ENCODE measurements at places on chromosomes 6 and 20.

GRCh38 chr20:4490606-4491280 lies 231.0 kb upstream of the PRND start:
- DNase-seq, result no peak

DNA sequence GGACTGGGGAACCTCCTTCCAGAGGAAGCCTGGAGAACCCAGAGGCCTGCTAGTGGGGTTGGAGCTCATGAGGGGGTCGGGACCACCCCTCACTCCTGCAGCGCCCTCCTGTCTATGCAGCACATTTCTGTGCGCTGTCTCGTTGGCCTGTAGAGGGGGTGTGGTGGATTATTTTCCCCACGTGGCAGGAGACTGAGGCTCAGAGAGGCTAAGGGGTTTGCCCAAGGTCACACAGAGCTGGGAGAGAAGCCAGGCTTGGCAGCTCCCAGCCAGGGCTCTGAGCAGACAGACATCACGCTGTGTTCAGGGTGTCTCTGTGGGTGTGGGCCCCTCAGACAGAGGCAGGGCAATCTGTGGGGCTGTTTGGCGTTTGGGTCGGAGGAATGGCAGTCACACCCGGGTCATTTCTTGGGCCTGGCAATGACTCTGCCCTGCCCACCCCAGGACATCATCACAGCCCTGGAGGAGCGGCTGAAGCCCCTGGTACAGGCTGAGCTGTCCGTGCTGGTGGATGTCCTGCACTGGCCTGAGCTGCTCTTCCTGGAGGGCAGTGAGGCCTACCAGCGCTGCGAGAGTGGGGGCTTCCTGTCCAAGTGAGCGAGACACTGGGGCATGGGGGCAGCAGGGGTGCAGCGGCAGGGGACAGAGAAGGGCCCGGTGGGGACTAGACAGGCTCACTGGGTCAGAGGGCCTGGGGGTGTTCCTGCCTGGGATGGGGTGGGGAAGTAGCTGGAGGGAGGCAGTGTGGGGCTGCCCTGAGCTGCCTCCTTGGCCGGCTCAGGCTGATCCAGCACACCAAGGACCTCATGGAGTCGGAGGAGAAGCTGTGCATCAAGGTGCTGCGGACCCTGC lies 27.7 kb downstream of the UQCC2 start:
- DNase-seq, result no peak

DNA sequence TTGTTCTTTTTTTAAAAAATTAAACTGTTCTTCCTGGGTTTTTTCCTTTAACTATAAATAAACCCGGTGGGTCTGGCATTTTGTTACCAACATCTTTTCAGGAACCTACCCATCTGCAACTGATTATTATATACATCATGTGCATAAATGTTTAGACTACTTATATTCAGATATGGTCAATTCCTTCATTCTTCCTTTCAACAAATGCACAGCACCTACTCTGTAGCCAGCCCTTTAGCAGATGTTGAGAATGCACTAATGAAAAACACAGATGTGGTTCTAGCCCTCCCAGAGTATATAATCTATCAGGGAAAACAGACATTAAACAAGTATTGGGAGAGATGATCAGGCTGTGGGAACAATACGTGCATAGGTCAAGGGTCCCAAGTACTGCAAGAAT lies 237.1 kb downstream of the UST start:
- DNase-seq, result no peak

GRCh38 chr6:137705160-137706082 lies 161.6 kb upstream of the TNFAIP3 start:
- peak; percentile 71 for DNase-seq

GRCh38 chr6:83313882-83314281 lies 117.0 kb downstream of the ME1 start:
- no peak for DNase-seq

DNA sequence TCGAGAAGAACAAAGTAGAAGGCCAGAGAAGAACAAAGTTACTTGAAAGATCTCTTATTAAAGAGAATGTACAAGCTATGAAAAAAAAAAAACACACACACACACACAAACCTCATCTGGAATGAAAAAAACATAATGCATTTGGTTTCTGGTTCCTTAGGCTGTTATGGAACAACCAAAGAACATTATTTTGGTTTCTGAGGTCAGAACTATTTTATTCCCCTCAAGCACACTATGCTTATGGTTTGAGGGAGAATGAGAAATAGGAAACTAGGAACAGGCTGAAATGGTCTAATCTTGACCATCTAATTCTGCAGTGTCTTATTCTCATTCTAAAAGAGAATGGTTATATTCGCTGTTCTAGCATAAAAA lies 8.8 kb downstream of the PRDM1 start:
- no peak for DNase-seq

DNA sequence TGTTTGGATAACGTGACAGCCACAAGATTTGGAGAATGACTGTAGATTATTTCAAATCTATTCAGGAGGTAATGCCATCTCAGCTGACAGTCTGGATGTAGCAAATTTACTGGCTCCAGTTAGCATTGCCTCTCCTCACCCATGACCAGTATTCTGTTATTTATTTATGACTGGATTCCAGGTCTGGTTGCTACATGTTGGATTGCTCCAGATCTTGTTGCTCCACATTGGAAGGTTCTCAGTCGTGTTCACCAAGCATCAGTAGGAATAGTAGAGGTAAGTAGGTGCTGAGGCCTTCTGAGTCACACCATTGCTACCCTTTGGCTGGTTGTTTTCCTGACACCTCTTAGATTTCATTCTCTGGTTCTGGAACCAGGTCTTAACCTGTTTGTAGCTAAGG lies 69.5 kb upstream of the ELOVL5 start:
- no peak for DNase-seq

GRCh38 chr6:169959136-169960002 lies 207.9 kb downstream of the ERMARD start:
- peak; percentile 62 for DNase-seq

DNA sequence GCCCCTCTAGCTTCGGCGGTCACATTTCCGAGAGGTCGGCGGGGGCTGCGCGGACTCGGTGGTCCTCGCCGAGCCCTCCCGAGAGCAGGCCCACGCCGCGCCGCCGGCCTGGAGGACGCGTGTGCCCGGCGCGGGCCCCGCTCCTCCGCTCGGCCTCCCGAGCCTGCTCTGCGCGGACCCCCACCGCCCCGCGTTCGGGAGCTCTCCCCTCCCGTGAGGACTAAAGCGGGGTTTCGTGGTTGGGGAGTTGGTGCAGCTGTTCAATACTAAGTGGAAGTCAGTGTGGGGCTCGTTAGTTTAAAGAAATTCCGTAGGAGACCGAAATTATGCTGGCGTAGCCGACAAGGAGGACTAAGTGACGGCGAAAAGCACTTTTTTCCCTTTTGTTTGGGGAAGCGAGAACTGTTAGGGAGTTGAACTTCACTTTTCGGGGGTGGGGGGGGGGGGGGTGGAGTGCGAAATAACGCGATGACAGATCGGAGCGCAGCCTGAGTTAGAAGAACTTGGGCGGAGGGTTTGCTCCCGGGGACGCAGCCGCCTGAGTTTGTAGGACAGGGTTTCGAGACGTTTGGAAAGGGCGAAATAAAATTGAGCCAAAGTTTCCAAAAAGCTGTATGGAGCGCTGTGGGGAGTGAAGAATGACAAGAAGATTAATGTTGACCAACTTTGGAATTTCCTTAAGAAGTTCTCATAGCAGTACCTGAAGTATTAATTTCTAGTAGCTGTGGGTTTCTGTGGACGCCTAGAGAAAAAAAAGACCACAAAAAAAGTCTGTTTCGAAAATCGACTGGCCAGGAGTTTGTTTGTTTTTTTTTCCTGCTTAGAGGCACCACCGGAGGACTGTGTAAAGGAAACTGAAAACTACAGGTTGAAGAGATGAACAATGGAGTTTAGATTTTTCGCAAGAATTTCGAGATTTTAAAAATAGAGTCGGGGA lies 1.4 kb downstream of the QKI start:
- peak; percentile 83 for DNase-seq

GRCh38 chr6:26304797-26305640 lies 60.0 kb upstream of the BTN3A2 start:
- DNase-seq, result peak; percentile 83

GRCh38 chr6:42224222-42225028 lies 6.8 kb upstream of the MRPS10 start:
- no peak for DNase-seq

DNA sequence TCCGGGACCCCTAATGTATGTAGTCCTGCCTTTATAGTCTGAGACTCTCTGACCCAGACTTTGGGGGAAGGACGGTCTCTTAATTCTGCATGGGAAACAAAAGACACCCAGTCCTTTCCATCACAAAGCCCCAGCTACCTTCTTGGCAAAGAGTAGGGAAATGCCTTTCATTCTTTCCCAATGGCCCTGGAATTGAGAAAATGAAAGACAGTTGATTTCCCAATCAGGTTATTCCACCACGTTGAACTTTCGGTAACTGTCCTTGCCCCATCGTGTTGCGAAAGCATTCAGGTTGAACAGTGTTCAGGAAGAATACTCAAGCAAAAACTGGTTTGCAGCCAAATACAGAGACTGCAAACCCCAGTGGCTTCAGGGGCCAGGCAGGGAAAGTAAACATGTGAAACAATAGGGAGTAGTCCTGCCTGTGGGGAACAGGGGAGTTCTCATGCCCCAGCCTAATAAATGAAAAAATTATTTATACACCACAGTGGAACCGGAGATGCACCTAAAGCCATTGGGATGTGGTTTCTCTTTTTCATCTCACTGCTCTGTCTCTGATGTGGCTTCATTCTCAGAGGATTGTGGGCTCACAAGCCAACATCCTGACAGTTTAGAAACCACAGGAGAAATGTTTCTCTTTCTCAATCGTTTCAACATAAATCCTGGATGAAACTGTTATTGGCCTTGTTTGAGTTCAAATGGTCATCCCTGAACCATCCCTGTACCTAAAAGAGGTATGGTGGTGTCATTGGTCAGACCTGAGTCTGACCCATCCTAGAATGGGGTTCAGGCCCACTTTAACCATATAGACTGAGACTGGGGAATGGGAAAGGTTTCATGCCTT lies 44.2 kb upstream of the SLC9A8 start:
- peak; percentile 58 for DNase-seq

DNA sequence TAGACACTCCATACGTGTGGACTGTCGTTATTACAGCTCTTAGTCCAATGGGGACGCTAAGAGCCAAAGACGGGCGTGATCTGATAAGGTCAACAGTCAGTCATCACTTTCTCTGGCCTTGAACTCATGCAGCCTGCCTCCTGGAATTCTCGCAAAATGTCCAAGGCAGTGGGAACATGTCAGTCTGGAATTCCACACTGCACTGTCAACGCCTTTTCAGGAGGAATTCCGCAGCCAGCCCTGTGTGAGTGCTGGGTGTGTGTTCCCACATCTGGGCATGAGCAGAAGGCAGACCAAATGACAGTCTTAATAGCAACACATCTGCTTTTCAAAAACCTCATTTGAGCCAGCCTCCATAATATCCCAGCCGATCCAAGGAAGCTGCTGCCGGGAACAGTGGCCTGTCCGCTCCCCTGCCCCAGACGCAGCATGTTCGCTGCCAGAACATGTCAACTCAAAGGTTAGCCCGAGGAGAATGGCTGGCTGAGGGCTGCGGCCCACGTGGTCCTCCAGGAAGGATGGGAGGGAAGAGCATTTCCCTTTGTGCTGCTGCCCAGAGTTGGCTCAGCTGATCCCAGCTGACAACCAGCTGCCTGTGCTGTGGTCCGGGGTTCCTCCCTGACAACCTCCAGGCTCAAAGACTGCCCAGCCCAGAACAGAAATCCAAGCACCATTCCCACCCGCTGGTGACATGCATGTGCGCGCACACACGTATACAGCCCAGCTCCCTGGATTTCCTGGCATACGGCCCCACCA lies 103.1 kb downstream of the SULF2 start:
- peak; percentile 87 for DNase-seq

DNA sequence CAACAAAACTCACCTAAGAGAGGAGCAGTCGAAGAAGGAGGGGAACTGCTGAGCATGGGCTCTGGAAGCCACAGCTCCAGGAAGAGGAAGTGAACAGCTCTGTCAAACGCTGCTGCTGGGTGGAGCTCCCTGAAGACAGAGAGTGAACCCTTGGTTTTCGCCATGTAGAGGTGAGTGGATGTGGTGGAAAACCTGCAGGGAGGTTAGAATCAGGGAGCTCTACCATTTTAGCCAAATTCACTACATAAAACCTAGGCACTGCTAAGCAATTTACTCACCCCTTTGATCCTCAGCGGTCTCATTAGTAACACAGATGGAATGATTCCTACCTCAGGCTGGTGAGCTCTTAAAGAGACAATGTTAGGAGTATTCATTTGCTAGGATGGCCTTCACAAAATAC lies 19.4 kb upstream of the TFAP2A start:
- no peak for DNase-seq

DNA sequence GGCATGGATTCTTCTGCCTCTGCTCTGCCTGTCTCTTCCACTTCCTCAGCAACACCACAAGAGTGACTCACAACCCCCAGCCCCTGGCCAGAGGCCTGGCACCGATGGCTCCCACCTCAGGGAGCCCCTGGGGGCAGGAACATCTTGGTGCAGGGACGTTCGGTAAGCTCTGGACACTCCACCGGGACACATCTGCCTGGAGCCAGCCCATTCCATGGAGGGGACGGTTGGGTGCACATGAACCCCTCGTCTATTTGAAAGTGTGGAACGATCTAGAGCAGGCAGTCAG lies 246.5 kb downstream of the ERMARD start:
- DNase-seq, result peak; percentile 5

- DNase-seq, result no peak
Measured at GRCh38 chr6:137894779-137895385, 27.8 kb downstream of the TNFAIP3 start.

GRCh38 chr6:85866370-85866730 lies 223.7 kb upstream of the SYNCRIP start:
- DNase-seq, result no peak
